ENCODE measurements at places on chromosomes 7 and 10.

DNA sequence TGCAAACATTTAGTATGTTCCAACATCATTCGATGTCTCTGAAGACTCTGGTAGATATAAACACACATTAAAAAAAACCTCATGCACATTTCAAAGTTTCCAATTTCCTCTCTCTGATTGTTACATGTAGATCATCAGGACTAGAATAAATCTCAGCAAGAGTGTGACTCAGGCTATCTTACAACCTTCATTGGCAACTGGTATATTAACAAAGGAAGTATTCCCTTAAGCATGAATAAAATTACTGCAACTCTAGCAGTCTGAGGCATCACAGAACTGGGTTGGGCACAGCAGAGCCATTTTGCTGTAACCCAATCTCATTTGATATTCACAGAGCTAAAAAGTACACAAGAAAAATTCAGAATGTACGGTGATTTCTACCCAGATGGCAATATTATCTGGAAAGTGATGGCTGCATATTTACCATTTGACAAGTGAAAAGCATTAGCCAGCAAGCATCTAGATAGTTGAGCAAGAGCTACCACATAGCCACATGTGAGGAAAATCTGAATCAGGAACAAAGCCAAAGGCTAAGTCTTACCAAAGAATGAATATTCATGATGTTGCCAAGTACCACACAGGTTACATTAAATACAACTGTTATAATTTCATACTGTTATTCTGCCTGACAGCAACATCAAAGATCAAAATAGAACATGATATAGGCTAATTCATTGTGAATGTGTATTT, 232.2 kb downstream of the CRPPA start:
- no peak for DNase-seq

DNA sequence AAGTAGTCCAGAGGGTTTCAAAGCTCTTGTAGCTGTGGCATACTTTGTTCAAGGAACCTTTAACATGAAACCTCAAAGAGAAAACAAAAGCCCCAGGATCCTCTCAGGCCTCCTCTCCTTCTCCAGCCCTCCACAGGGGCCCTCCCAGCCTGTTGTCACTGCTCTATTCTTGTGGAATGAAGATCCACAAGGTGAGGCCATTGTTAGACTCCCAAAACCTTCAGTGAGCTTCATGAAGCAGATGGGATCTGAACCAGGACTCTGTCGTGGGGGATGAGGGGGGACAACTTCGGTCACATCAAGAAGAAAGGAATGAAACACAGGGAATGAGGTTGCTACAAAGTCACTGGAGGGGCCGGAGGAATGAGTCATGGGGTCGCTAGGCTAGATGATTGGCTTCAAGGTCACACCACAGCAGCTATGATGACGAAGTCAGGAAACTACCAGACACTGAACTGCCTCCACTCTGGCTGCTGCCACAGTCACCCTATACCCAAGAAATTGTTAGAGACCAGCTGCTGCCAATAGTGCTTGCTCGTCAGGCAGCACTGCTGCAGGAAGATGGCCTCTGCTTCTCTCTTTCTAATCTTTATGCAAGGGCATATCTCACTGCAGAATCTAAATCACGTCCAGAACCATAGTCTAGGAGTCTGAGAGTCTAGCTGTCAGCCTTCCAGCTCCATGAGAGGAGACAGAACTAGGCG, 208.8 kb downstream of the HIBADH start:
- no peak for DNase-seq

- DNase-seq = no peak
Observed at GRCh38 chr10:96297486-96297885, 6.7 kb upstream of the DNTT start.

DNA sequence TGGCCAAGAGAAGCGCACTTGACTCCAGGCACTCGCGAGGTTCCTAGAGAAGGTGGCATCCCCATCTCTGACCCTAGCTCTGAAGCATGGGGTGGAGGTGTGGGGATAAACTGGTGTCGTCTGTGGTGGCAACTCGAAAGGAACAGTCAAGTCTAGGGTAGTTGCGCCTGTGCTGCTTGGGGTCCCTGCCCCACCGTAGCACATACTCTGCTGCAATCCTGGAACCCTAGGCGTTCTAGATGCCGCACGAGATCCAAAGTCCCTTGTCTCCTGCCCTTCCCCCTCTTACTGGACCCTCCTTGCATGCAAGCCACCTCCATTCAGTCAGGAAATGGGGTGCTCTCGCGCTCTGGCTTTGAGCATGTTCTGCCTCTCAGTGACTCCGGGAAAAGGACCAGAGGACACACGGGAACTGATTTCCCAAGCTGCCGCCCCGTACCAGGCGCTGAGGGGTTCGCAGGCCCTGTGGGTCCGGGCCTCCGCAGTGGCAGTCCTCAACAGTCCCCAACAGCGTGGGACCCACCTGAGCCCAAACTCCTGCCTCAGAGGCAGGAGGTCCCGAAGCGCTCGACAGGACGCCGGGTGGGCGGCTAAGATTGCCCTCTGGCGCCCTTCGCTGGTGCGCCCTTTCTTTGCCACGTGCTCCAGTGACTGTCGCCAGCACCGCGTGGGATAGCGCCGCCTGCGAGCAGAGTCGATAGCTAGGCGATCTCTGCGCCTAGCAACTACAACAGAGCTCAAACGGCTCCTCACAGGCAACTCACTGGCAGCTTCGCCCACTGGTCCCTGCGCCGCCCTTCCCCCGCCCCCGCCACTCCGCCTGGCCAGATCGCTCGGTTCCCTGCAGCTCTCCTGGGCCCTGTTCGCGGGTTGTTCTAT, 452.0 kb downstream of the REEP3 start:
- DNase-seq = no peak

- DNase-seq = no peak
Observed at GRCh38 chr7:148975896-148976295, 52.4 kb downstream of the PDIA4 start.

- DNase-seq = no peak
Observed at GRCh38 chr10:2207246-2207922, 470.1 kb upstream of the ADARB2 start.

DNA sequence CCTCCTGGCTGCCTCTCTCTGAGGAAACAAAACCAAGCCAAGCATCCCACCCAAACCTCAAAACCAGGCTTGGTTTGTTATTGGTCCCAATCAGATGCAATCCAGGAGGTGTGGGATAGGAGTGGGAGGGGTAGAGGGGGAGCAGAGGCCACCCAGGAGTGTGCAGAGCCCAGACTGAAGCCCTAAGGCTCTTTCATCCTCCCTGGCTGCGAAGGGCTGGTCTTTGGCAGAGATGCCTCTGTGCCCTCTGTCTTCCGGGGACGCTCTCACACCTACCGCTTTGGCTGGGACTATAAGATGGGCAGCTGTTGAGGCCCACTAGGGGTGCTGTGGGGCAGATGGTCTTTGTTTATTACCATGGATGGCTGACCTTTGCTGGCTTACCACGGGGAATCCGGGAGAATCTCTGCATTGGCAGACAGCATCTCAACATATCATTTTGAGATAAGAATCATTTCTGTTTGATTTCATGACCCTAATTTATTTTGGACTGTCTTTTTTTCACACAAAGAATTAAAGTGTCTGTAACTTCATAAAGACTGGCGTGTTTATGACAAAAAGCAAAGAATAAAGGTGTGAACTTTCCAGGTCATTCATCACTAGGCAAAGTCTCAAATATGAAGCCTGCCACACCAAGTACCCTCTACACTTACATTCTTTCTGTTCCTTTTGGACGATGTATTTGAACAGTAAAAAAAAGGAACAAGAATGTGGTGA, 6.5 kb upstream of the DENND2A start:
- DNase-seq = no peak

- DNase-seq = no peak
Observed at GRCh38 chr10:106424981-106425380, 739.5 kb downstream of the SORCS1 start.

DNA sequence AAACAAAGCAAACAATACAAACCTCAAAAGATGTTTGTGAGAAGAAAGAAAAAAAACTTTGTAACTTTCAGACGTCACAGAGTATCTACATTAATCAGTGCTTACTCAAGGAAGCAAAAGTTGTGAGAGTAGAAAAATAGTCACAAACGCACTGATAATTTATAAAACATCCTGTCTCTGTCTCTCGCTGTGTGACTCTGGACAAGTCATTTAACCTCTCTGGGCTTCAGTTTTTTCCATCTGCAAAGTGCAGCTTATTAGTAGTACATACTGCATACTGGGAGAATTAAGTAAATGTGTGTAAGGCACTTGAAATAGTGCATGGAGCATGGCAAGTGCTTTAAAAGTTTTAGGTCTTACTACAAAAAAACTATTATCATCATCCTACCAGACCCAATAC, 3.8 kb downstream of the ARHGAP12 start:
- DNase-seq = no peak

- no peak for DNase-seq
Observed at GRCh38 chr7:133025056-133025455, 56.8 kb downstream of the CHCHD3 start.

- DNase-seq = no peak
Observed at GRCh38 chr10:47241256-47241655, 58.7 kb upstream of the GDF10 start.

GRCh38 chr7:15239801-15240200, 322.0 kb downstream of the AGMO start:
- DNase-seq = no peak

DNA sequence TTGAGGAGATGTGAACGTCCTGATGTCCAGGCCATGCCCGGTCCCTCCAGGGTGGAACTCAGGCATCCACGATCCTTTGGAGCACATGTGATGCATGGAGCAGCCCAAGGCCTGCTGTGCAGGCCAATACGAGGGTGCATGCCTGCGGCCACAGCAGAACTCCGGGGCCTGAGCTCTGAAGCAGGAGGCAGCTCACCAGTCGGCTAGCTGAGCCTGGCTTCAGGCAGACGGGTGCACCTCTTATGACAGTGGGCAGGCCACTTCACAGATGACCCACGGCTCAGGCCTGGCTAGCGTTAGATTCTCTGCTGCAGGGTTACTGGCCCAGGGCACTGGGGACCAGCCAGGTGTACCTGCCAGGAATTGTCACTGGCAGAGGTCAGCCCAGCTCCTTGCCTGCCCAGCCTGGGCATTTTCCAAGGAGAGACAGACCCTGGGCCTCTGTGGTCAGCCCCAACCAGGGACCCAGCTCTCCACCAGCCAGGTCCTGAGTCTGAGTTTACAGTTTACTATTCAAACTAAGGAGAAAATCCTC, 29.6 kb upstream of the INPP5A start:
- no peak for DNase-seq

DNA sequence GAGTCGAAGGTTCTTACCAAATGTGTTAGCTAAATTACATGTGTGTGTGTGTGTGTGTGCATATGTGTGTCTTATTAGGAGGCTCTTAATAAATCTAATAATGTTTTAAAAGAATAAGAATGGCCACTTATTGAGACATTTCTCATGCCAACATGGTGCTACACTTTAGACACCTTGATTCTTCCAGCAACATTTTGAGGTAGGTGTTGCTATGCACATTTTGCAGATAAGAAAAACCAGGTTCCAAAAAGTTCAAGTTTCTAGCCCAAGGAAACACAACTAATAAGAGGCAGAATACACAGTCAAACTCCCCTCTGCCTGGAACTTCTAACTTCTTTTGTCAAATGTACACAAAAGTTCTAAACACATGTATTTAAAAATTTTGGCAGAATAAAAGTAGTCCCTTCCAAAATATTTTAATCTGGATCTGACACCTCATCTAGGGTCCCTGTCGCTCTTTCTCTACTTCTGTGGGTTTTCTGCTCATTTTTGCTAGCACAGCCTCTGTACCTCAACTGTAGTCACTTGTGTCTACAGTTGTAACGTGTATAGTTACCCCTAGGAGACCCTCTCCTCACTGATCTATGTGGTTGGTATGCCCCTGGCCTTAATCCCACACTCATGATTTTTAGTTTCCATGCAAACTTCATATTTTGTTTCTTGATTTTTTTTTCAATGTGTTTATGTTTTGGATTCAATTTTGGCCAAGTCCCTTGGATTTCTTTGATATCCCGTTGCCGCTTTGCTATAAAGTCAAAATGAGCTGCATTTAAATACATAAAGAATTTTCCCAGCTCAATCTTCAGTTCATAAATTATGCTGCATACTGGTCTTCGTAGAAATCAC, 4.3 kb downstream of the ANKRD1 start:
- no peak for DNase-seq

DNA sequence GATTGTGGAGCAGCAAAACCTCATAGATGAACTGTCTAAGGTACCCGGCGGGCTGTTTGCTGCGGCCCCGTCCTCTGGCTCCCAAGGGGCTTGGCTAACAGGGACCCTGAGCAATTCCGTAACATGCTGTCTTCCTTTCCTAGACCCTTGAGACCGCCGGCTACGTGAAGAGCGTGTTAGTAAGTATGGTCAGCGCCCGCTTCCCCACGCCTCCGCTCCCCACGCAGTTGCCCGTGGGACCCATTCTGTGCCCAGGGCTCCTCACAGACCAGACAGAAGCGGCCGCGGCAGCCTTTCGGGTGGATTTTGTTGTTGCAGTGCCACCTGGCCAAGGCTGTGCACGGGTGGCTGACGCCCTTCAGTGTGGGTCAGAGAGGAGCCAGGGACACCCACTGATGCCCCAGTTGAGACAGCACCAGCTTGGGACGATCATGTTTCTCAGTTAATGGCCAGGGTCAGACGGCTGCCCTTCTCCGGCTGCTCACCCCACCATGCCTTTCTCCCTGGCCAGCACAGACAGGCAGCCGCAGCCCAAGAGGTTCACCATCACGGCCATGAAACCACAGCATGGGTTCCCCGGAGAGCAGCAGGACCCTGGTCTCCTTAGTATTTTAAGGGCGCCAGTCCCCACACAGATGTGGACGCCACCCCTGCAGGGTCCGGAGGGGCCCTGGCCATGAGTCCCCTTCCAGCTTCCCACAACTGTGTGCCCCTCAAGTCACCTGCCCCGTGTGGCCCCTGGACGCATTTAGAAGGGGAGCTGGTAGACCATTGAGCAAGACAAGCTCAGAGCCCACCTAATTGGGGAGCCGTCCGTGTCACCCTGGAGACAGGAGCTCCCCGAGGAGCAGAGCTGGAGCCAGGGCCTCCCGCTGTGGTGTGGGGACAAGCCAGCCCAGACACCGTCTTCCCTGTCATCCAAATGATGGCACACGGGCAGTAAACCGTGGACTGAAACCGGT, 49.4 kb upstream of the DPYSL4 start:
- DNase-seq = no peak

- no peak for DNase-seq
Observed at GRCh38 chr10:35684586-35684985, 42.5 kb upstream of the FZD8 start.

GRCh38 chr7:52283335-52283734, 752.1 kb upstream of the POM121L12 start:
- no peak for DNase-seq

- no peak for DNase-seq
Observed at GRCh38 chr7:16244469-16244868, 176.9 kb downstream of the CRPPA start.

DNA sequence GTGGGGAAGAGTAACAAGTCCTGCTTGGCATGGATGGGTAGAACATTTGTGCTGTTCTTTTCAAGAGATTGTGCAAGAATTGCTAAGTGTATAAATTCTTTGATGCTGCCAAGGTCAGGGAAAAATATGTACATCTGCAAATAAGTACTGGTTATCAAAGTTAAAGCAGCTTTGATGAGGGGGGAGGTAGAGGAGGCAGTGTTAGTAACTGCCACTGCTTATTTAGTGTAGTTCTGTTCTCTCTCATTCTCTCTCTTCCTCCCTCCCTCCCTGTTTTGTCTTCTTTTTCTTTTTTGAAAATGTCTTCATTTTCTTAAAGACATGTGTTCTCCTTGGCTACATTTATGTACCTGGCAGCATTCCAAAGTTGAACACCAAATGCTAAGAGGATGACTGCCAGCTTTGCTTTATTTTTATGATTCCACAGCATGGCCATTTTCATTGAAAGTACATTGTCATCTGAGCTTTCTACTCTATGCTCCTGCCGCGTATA, 18.6 kb downstream of the CACNB2 start:
- no peak for DNase-seq

Measured in stimulated activated CD8-positive, alpha-beta memory T cell treated with anti-CD3 and anti-CD28 coated beads, Interleukin-7, amount 100 ng/mL, for 24 hours (primary cell).